ENCODE measurements at places on chromosomes 6 and 20. TPM values are rescaled to one million over a fixed set of nuclear protein-coding genes. Genes with fewer than 3 reads are reported as not detected.

- DNase-seq: no peak
Measured at GRCh38 chr6:22826961-22827360, 257.6 kb downstream of the HDGFL1 start.

GRCh38 chr20:35953387-35954199 lies 709 bp downstream of the SCAND1 start:
- peak; percentile 90 for DNase-seq

- no peak for DNase-seq
Measured at GRCh38 chr20:5416086-5416485, 99.3 kb upstream of the PROKR2 start.

GRCh38 chr6:26383624-26384417 lies 913 bp downstream of the BTN2A2 start:
- DNase-seq: peak; percentile 53

DNA sequence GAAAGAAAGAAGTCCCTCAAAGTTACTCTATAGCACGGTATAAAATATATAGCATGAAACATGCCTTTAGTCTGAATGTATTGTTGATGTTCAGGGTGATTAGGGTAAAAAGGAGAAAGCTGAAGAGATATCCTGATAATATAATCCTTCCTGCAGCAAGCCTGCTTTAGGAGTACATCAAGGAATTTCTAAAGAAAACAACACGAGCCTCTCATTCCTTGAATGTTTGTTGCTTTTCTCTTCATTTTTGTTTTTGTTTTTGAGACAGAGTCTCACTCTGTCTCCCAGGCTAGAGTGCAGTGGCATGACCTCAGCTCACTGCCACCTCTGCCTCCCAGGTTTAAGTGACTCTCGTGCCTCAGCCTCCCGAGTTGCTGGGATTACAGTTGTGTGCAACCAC lies 79.1 kb downstream of the CD164 start:
- no peak for DNase-seq

GRCh38 chr20:17912916-17913315 lies 55.7 kb downstream of the SNX5 start:
- no peak for DNase-seq

The BEND3 gene
- total RNA-seq: 3.6 TPM

All from kidney (tissue), 22 donors.